ENCODE measurements at places on chromosomes 2 and 18.

DNA sequence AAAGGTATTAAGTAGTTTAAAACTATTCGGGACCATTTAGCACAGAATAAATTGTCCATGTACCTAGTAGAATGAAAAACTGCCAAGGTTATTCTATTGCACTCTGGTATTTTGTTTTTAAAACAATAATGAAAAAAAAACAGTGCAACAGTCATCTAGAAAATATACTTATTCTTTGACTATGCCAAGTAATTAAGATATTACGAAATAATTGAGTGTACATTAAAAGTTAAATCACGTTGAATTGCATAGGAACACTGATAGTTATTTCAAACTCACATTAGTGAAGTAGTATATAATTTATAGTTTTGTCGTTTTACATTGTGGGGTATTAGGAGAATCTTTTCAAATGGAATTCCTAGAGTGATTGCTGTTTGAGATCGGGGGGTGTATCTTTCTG is 20.1 kb downstream of the R3HDM1 start:
- no peak for DNase-seq

DNA sequence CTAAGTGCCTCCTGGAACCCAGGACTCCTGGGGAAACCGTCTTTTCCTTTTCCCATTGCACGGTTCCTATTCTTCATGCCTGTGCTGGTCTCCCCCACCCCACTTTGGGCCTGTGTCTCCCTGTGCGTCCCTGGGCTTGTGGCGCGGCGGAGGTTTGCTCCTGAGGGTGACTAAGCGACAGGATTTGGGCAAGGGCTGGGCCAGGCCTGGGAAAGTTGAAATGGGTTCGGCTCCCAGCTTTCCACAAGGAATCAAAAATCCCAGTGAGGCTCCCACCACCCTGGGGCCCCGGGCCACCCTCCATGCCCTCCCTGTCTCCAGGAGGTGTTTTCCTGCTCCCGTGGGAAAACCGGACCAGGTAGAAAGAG is 197.6 kb downstream of the NDUFA10 start:
- no peak for DNase-seq

GRCh38 chr2:234492717-234493485 is 4.0 kb downstream of the ARL4C start:
- no peak for DNase-seq

DNA sequence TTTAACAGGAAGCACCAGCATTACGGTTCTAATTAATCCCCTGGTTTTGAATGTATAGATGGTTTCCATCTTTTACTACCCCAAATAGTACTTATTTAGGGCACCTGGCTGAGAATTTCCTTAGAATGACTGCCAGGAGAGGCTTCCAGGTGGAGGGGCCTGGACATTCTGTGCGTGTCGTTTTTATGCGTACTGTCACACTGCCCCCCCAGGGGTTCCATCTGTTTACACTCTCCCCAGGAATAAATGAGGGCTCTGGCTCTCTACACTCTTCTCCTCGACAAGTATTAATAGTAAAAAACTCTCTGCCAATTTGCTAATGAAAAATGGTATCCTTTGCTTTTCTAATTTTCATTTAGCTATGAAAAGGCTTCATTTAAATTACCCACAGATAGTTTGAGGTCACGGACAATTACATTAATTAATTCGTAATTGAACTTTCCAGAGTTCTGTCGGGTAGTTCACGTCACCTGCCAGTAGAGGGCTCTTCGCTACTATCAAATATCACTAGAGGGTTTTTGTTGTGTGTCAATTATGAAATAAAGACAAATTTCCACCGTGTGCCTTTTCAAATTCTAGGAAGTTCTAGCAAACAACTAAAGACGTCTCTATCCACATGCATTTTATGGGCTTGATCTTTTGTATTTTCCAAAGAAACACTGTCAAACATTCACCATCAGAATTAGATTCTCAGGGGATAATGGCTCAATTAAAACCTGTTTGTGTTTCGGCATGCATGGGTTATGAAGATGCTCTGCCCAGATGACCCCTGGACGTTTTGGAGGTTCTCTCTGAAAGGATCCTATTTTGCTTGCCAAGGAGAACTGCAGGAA is 88.8 kb upstream of the ASB18 start:
- no peak for DNase-seq
